ENCODE measurements at places on chromosomes 1 and 21.
A peak's percentile ranks its signal among the peaks of the same experiment; 100 is the strongest.

- no peak for DNase-seq
Measured at GRCh38 chr1:170800812-170801211, 134.5 kb upstream of the MROH9 start.

GRCh38 chr1:65998763-65999583 is 206.3 kb downstream of the PDE4B start:
- DNase-seq: no peak

- DNase-seq: no peak
Measured at GRCh38 chr1:235549351-235550139, 45.3 kb upstream of the B3GALNT2 start.

DNA sequence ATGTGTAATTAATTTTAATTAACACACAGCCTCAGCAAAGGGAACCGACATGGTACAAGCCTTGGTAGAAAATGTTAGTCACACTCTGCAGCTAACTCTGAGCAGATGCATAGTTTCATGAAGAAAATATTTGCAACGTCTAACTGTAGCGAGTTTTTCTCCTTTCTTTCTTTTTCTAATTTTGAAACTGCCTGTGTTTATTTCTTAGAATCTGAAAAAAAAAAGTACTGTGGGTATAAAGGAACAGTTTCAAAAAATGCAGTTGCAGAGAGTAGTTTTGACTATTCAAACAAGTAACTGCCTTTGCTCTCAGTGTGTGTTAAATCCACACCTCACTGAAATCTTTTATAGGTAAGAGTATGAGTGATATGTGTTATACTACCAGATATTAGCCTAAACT is 149.9 kb upstream of the C1orf105 start:
- no peak for DNase-seq

- peak; percentile 71 for DNase-seq
Measured at GRCh38 chr1:160830321-160831153, 32.1 kb downstream of the CD244 start.

DNA sequence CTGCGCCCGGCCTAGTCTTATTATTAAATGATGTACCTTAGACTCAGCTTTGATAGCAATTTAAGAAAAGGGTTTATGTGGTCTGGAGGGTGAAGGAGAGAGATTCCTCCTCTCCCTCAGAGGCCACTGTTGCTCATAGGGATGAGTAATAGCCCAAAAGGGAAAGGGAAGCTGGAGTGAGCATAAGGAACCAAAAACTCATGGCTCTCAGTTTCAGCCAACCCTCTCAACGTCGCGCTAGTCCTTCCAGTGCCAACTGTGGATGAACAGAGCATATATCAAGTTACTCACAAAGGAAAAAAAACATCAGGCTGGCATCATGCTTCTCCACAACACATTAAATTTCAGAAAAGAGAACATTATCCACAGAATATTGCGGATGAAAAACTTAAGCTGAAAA is 8.3 kb upstream of the GPR89B start:
- DNase-seq: no peak

GRCh38 chr1:40096646-40096976 is 441 bp downstream of the PPT1 start:
- DNase-seq: no peak
